Adipose tissue (tissue), 3 donors: ENCODE measurements at places on chromosomes 6 and 20. TPM values are rescaled to one million over a fixed set of nuclear protein-coding genes. Genes with fewer than 3 reads are reported as not detected.

Gene HLA-F
- 43.4 TPM for polyA plus RNA-seq

Gene OOEP
- polyA plus RNA-seq, result 0.27 TPM

Gene TOX2
- 9.9 TPM for polyA plus RNA-seq

Gene CDSN
- not detected for polyA plus RNA-seq

Gene BCLAF1
- 13.0 TPM for polyA plus RNA-seq

Gene C6orf52
- polyA plus RNA-seq, result 0.65 TPM

Gene DLK2
- polyA plus RNA-seq, result 0.25 TPM

Gene ZSCAN23
- polyA plus RNA-seq, result 0.18 TPM

Gene MAP7
- polyA plus RNA-seq, result 13.1 TPM

Gene NDUFAF5
- 8.1 TPM for polyA plus RNA-seq

Gene BPIFA1
- not detected for polyA plus RNA-seq

Gene OR2B2
- not detected for polyA plus RNA-seq

Gene COL10A1
- polyA plus RNA-seq, result not detected

Gene TBX18
- polyA plus RNA-seq, result 0.47 TPM

Gene SRSF6
- 85.4 TPM for polyA plus RNA-seq

Gene OPN5
- polyA plus RNA-seq, result not detected

Gene BANF2
- not detected for polyA plus RNA-seq

Gene GTF2H4
- polyA plus RNA-seq, result 15.5 TPM

Gene MTRF1L
- 15.8 TPM for polyA plus RNA-seq

Gene MAD2L1BP
- 15.1 TPM for polyA plus RNA-seq

Gene AFG1L
- 1.8 TPM for polyA plus RNA-seq

Gene TRIM15
- not detected for polyA plus RNA-seq

Gene CGAS
- polyA plus RNA-seq, result 5.1 TPM

Gene PNLDC1
- 0.07 TPM for polyA plus RNA-seq

Gene CST2
- 2.2 TPM for polyA plus RNA-seq

Gene CLDN20
- polyA plus RNA-seq, result not detected

Gene HDGFL1
- not detected for polyA plus RNA-seq

Gene AGER
- polyA plus RNA-seq, result 3.3 TPM

Gene MYMX
- 20.5 TPM for polyA plus RNA-seq
